ENCODE measurements at places on chromosomes 5 and 9.

DNA sequence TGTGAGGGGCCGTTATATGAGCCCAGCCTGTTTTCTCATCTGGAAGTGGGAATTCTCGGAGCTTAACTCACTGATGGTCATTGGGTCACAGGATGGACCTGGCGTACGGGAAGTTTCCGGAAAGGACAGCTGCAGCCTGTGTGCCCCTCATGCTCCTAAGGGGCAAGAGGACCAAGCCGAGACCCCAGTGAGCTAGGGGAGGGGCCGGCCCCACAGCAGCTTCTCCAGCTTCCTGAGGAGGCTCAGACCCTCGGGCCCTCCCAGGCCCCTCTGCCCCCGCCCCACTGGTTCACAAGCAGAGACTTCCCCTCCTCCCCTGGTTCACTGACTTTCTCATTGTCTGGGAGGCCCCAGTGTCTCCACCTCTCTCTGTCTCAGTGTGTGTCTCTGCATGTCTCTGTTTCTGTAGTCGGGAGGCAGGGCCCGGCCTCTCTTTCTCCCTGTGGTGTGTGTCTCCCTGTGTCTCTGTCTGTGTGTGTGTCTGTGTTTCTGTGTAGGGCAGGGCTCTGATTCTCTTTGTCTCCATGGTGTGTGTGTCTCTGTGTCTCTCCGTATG is 32.3 kb upstream of the FIBCD1 start:
- no peak for DNase-seq

GRCh38 chr5:74575741-74576538 is 64.6 kb downstream of the ENC1 start:
- DNase-seq: peak; percentile 73

DNA sequence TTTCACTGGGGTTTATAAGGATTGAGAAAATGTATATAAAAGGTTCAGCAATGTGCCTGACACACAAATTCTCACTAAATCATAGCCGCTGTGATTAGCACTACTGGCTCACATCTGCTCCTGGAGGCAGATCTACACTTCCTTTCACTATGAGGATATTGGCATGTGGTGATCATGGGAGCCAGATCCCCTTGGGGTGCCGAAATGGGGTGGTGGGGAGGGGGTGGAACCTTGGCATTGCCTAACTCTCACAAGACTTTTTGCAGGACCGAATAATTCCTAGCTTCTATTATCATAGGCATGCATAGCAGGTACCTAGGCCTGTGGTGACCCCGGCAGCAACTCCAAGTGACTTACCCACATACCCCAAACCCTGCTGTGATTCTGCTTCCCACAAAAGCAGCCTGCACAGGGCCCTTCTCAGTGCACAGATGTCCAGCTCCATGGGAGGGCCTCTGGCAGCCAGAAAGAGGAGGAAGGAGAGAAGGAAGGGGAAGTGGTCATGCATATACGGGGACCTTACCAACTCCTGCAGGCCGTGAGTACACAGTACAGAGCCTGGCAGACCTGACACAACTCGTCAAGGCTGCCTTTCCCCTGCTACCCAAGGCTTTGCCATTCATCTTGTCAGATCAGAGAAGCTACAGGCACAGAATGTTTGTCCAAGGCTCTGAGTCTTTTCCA is 61.3 kb upstream of the IQGAP2 start:
- DNase-seq: no peak

GRCh38 chr5:73827106-73827450 is 201.1 kb downstream of the ARHGEF28 start:
- DNase-seq: peak; percentile 72

DNA sequence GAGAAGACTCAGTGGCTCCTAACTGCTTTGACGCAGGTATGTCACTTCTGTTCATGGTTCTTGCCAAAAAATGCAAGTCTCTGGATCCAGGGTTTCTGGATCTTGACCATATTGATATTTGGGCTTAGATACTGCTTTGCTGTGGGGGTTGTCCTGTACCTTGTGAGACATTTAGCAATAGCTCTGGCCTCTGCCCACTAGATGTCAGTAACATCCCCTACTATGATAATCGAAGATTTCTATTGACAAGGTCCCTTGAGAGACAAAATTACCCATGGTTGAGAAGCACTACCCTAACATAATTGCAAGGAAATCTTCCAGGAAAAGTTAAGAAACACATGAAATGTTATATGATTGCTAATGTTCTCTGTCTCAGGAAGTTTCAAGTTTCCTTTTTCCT is 285.4 kb downstream of the TMEM232 start:
- DNase-seq: peak; percentile 75

- DNase-seq: no peak
Observed at GRCh38 chr5:141880961-141881801, 3.0 kb upstream of the PCDH1 start.

GRCh38 chr5:73338256-73339050 is 110.1 kb downstream of the FOXD1 start:
- DNase-seq: peak; percentile 83

- peak; percentile 76 for DNase-seq
Observed at GRCh38 chr5:92800365-92800764, 780.7 kb downstream of the NR2F1-AS1 start.

DNA sequence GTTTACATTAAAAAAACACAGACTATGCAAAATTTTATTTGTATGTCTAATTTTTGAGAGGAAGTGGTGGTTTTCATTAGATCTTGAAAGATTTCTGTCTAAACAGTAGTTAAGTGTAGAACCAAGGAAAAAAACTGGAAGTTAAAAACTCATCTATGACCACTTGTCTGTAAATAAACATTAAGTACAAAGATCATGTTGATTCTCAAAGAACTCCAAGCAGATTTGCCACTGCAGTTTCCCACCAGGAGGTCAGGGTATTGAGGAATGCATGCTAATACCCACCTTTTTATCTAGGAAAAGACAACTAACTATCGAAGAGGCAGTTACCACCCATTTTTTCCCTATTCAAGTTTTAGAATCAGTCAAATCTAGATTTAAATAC is 1.9 kb downstream of the STOM start:
- DNase-seq: no peak

DNA sequence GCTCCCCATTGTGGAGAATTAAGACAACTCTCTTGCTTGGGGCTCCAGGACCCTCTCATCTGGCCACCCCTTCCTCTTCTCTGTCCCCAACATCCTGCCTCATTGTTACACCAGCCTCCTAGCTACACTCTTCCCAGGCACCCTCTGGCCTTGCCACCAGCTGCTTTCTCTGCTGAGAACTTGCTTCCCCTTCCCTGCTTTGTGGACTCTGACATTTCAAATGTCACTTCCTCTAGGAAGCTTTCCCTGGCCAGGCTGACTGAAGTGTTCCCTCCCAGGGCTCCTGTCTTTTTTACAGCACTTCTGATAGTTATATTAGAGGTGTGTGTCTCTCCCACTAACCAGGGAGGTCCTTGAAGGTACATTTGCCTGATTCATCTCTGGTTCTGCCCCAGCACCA is 194.0 kb upstream of the KLF4 start:
- DNase-seq: no peak

- DNase-seq: no peak
Observed at GRCh38 chr9:115900698-115901097, 252.9 kb upstream of the PAPPA start.

DNA sequence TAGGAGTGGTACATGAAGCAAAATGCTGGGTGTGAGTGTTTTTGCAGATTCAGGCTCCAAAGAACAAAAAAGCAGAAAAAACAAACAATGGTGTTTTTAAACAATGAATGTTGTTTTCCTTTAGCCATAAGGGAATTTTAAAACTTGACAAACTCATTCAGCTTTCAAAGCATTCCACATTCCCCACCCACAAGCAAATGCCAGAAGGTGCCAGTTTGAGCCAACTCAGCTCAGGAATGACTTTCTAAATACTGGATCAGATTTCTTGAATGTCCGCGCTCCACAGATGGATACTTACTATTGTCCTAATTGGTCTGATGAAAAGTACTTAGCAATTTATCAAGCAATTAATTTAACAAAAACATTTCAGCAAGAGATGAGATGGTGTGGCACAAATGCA is 12.9 kb upstream of the MOB3B start:
- peak; percentile 65 for DNase-seq

GRCh38 chr5:138770291-138770690 is 17.1 kb downstream of the CTNNA1 start:
- no peak for DNase-seq

GRCh38 chr5:151110122-151110681 is 29.4 kb upstream of the TNIP1 start:
- DNase-seq: no peak

DNA sequence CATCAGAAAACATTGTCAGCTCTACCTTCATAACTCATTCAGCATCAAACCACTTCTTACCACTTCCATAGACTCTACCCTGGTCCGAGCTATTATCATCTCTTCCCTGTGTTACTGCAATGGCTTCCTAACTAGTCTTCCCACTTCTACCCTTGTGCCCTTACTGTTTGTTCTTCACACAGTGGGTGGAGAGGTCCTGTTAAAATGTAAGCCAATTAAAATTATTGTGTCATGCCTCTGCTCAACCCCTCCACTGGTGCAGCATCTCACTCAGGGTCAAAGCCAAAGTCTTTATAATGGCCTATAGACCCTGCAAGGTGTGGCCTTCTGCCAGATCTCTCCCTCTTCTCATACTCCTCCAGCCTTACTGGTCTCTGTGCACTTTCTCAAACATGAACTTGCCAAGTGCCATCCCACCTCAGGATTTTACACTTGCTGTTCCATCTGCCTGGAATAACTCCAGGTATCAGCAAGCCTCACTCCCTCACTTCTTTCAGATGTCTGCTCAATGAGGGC is 22.8 kb upstream of the ARAP3 start:
- no peak for DNase-seq

- DNase-seq: peak; percentile 45
Observed at GRCh38 chr5:132813599-132814502, 749 bp downstream of the SOWAHA start.

DNA sequence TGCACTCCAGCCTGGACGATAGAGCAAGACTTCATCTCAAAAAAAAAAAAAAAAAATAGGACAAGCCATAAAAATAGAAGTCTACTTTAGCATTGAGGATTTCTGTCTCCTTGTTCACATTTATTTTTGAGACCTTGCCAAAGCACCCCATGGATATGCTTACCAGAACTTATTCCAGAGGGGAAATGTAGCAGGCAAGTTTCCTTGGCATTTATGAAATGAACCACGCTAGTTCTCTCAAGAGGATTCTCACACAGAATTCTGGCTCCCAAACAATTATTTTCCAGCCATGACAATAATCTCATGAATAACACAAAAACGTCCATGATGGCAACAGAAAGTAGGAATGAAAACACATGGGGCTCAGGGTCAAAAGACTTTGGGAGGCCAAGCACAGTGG is 23.4 kb upstream of the GPX8 start:
- no peak for DNase-seq

DNA sequence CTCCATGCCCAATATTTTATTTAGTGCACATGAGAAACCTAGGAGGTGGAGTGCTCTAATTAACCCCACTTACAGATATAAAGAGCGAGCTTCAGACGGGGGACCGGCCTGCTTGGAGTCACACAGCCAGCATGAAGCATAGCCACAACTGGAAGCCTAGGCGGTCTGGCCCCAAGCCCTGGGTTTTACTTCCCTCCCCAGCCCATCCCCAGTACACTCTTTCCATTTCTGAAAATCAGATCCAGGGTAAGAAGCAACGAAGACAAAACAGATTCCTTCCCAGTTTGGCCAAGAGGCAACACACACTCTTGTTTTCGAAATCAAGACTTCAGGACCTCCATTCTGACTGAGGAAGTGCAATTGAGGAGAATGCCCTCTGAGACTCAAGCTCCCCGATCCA is 27.1 kb downstream of the KCNMB1 start:
- no peak for DNase-seq

DNA sequence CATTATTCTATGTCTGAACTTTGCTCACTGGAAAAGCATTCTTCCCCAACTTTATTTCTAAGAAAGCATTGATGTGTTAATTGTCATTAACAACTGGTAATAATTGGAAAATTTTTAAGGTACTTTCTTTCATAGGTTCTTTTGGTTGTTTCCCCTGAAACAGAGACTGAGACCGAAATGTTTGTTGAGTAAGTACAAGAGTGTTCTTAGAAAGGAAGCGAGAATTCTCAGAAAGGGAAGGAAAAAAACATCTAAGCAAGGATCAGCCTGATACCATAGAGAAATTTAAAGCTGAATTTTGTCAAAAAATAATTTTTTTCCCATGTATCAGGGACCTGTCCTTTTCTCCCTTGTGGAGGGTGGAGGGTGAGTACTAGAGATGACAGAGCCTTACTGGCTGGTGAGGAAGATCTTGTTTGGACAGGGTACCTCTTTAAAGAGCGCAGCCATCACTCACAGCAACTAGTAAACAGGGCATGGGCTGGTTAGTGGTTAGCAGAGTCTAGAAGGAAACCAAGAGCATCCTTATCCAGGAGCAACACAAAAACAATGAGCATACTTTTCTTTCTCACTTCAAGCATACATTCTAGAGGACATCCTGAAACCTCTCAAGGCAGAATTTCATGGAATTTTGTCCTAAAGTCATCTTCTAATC is 898.5 kb downstream of the DNAH5 start:
- no peak for DNase-seq

DNA sequence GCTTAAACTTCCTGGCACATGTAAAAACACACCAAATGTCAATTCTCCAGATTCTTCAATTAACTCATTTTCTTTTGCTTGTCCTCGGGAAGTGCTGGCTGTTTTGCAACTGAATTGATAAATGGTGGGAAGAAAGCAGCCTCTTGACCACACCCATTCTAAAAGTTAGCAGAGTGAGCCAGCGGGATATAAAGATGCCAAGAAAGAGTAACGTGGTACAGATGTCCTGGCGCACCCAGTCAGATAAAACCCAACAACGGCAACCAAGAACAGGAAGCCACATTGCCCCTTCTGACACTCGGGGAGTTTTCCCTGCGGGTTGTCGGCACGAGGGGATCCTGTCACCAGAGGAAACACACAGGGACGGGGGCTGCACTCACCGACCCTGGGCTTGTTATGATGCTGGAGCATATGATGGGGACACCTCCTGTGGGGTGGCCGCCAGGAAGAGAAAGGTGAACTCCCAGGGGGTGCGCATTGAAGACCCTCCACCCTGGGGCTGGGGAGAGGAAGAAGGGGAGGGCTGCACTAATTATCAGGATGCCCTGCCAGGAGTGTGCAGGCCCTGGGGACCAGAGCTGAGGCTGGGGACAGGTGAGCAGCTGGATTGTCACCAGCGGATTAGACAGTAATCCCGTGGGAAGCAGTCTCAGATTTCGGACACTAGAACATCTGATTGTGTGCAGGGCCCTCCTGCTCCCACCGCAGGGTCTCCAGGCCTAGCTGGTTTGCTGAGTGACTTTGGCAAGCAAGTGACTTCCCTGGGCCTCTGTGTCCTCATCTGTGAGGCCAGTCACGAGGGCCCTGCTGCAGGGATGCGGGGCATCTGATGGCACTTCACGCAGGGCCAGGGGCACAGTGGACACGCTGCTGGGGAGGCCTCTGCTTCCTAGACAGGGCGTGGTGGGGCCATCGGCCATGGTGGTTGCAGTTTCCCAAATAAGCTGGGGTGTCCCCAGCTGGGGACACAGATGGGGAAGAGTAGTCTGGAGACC is 59.2 kb downstream of the CRB2 start:
- DNase-seq: no peak

- no peak for DNase-seq
Observed at GRCh38 chr9:101369884-101370531, 14.8 kb downstream of the BAAT start.

Data from adipocyte (in vitro differentiated cells).